ENCODE measurements at places on chromosomes 13 and 19. TPM values are rescaled to one million over a fixed set of nuclear protein-coding genes. Genes with fewer than 3 reads are reported as not detected.

The CEACAM8 gene
- total RNA-seq = not detected

The PDX1 gene
- not detected for total RNA-seq

DNA sequence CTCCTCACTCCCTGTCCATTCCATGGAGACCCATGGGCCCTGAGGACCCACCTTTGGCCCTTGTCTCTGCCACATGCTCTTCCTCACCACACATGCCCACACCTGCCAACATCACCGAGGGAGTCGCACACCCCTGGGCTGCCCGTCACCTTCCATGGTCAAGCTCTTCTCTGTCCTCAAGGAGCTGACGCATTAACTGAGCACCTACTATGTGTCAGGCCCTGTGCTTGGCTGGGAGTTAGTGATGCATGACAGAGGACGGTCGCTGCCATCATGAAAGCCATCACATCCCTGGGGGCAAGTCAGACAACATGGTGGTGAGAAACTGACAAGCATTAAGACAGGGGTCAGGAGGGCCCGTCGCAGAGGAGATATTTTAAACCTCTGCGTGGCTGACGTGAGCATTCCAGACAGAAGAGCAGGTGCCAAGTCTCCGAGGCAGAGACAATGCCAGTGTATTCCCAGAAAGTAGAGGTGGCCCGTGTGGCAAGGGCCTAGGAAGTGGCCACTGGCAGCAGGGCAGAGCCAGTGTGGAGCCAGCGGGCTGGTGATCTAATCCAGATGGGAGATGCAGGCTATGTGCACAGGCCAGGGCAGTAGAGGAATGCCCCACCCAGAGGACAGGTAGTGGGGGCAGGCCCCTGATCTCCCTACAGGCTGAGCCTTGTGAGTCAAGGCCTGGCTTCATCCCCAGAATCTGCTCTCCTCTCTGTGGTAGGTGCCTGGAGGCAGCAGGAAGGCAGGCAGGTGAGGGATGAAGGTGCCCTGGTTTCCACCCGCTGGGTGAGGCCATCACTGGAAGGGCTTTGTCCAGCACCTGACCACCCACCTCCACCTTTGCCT is 21.2 kb downstream of the ELAVL1 start:
- peaks cover 33% of the 10 kb centered on the region for H3K36me3 ChIP-seq
- DNase-seq = no peak
- H3K4me1 ChIP-seq = no peaks in the 10 kb centered on the region
- no peak overlapping the region for H3K27ac ChIP-seq

The STARD13 gene
- 0.15 TPM for total RNA-seq

The S1PR4 gene
- total RNA-seq = 275 TPM

Data from activated CD4-positive, alpha-beta memory T cell treated with anti-CD3 and anti-CD28 coated beads, Interleukin-2, amount 10 ng/mL, durations not matched to agents 7 days and 5 days (primary cell).